Peyer's patch (tissue), 4 donors: ENCODE measurements at places on chromosomes 3 and 15. TPM values are rescaled to one million over a fixed set of nuclear protein-coding genes. Genes with fewer than 3 reads are reported as not detected.

GRCh38 chr3:78140866-78141265 is 1101.0 kb downstream of the ROBO2 start:
- DNase-seq = no peak

- DNase-seq = no peak
Measured at GRCh38 chr15:89486726-89487050, 9.7 kb downstream of the RHCG start.

GRCh38 chr3:57059411-57059810 is 1.1 kb upstream of the SPATA12 start:
- no peak for DNase-seq

Gene NTRK3
- total RNA-seq = 0.35 TPM

Gene ZNF774
- total RNA-seq = 11.7 TPM
